ENCODE measurements at places on chromosomes 12 and 14. TPM values are rescaled to one million over a fixed set of nuclear protein-coding genes. Genes with fewer than 3 reads are reported as not detected.

GRCh38 chr14:98198385-98198784, 1073.6 kb downstream of the BCL11B start:
- DNase-seq, result no peak

GRCh38 chr12:13937735-13938134, 43.7 kb downstream of the GRIN2B start:
- no peak for DNase-seq

DNA sequence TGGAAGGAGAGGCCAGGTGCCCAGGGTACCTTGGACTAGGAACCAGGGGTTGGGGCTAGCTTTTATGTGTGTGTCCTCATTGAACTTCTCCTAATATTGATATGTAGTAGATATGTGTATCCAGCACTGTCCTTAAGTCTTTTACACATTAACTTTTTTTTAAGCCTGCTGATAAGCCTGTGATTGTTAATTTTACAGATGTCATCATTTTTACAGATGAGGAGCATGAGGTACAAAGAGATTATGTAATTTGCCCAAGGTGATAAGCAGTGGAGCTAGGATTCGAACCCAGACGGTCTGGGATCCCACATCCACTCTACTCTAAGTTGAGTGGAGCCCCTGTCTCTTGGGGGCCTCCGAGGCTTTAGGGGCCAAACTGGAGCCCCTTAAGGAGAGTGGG, 10.2 kb upstream of the NR4A1 start:
- DNase-seq, result no peak

DNA sequence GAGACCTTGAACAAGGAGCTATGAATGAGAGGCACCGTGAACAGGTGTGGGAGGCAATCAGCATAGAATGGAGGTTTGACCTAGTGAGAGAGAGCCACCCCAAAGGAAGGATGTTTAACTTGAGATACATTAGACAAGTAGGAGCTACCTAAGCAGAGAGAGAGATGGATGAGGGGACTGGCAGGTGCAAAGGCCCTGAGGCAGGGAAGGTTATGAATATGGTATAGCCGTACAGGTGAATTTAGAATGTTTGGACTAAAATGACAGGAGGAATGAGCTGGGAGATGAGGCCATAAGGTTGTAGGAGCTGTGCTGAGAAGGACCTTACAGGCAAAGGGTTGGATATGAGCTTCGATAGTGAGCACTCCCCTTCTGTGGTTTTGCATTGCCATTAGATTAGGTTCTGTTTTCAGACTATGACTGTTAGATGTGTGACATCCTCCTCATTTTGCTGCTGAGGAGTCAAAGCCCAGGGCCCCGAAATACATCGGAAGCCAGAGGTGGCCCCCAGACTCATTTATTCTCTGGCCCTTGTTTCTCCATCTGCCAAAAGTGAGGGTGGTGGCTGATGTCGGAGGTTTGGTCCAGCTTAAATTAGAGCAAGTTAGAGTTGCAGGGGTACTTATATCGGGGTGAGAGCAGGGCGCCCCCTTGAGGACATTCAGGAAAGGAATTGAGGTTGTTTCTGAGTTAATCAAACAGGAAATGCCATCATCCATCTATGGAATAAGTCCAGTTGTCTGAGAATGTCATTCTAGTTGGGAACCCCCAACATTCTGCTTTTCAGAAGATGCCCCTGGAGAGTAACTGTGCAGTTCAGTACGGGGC, 29.4 kb downstream of the SLC24A4 start:
- peak; percentile 30 for DNase-seq

GRCh38 chr14:44962334-44963043, 499 bp downstream of the TOGARAM1 start:
- peak; percentile 79 for DNase-seq

DNA sequence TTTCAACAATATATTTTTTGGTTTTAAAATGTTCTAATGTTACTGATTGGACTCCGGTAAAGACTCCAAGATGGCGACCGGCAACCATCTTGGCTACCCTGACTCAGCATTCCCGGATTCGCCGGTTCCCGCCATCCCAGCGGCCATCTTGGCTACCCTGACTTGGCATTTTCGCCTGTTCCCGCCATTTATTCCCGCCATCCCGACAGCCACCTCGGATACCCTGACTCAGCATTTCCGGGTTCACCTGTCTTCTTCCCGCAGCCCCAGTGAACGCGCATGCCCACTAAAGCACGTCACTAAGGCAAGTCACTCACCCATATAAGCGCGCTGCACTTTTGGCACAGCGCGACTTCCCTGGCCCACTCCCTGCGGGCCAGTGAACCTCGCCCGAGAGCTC, 9.0 kb upstream of the LRFN5 start:
- DNase-seq, result no peak

DNA sequence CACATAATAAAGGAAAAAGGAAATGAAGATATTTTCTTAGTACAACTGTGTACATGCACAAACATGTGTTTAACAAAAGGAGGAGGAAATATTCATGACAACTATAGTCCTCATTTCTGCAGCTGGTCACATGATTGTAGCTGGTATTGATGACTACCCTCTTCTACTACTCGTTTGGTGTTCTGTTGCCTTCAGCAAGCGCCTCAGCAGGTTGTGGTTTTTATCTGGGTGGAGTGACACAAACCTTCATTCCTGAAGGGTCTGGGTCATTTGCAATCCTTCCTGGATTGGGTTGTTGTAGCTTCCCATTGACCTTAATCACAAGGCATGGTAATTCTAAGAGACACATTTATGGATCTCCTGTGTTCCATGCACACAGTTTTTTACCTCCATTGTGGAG, 1009.9 kb upstream of the USP15 start:
- DNase-seq, result no peak

DNA sequence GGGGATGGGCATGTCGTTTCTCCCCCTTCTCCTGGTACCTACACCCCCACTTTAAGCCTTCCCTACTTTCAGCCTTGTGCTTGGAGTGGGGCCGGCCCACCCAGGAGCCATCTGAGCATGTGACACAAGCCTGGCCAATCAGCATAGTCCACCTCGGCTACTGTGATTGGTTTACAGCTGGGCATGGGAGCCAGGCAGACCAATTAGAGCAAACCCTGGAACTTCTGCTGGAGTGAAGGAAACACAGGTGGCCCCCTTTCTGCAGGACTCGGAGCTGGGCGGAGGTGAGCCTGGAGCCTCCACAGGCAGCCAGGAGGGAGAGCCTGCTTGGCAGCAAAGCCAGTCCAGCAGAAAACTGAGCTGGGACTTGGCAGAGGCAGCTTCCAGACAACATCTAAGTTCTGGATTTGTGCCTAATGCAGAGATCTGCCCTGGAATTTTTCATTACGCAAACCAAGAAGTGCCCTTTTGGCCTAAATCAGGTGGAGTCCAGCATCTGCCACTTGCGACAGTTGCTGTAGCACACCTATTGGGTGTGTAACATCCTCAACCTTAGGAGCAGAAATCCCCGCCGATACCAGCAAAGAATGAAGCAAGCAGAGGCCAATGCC, 59.5 kb downstream of the SCARB1 start:
- no peak for DNase-seq

DNA sequence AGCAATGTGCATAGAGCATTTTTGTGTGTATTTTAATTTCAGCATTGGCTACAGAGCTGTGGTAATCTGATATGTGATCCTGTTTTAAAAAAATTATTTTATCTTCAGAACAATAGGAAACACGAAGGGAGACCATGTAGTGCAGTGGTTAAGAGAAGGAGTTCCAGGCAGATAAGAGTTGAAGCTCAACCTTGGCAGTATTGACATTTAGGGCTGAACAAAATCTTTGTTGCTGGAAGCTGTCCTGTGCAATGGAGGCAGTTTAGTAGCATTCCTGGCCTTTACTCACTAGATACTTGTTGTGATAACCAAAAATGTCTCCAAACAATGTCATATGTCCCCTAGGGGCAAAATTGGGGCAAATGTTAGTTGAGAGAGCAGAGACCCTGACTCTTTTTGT, 59.2 kb downstream of the CHST11 start:
- DNase-seq, result no peak

DNA sequence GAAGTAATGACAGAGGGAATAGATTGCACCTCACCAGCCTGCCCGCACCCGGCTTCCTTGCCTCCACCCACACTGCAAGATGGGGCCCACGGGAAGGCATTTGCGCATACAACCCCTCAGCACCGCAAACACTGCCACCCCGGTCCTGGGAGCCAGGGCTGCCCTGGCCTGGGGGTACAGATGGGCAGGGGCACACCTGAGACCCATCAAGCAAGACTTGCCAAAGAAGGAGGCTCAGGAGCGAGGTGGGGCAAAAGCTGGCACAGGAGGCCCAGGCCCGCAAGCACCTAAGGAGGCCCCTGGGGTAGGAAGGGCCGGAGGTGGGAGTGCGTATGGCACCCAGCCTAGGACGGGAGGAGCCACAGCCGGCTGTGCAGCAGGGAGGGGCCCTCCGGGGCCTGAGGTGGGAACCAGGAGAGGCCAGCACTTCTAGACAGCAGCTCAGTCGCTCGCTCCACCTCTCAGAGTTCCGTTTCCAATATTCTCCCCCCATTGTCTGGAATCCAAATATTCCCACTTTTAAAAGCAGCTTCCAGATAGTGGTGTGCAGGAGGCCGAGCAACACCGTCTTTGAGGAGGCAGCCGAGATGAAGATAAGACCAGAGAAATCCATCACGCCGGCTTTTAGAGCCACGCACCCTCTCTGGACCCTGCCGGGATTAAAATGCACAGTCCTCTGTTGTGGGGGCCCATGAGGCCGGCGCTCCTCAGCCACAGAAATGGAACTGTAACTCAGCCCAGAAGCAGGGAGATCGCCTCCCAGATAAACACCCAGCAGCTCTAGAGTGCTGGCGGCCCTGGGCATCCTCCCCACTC, 12.2 kb upstream of the C14orf180 start:
- no peak for DNase-seq

- DNase-seq, result no peak
Measured at GRCh38 chr14:101451166-101451565, 110.1 kb upstream of the DIO3 start.

DNA sequence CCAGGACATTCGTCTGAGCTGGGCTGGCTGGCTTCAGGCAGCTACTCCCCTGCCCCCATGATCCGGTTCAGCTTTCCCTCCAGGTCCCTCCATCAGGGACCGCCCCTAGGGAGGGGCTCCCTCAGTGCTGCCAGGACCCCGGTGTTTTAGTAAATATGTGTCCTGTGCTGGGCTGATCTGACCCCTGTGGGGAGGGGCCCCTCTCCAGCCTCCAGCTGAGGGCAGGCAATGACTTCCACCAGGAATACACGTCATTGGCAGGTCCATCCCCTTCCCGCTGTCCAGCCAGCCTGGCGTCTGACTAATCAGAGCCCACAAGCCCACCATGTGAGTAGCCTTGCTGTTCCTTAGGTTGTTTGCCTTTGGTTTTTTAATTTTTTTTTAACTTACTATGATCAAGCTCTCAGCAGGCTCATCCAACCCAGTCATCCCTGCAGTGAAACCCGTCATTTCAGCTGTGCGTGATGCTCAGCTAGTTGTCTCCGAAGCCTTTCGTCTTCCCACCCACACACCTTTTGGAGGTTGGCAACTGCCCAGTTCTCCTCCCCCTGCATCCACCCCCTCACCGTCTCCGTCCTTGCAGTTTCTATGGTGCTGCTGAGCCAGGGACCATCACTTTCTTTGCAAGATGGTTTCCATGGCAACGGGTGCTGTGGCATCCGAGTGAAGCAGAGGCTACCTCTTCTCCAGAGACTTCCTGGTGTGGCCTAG, 16.0 kb upstream of the SERPINA4 start:
- DNase-seq, result peak; percentile 40

DNA sequence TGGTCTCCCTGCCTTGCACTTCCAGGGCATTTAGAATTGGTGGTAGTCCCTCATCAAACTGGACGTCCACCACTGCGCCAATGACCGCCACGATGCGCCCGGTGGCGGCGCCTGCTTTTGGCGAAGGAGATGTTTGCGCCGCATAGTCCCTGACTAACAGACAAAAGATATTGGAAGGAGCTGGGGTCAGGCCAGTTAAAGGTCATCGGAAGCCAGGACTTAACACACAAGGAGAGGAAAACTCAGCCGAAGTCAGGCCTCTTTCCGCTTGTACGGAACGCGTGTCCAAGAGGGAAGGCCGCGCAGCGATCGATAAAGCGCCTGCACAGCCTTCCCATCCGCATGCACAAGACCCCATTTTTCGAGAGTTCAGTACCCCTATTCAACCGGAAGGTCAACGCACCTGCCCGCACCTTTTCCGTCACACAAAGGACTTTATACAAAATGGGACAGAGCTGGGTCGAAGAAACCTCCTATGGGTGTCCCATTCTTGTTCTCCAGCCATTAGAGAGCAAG, 525 bp downstream of the ATP5F1B start:
- DNase-seq, result peak; percentile 19

DNA sequence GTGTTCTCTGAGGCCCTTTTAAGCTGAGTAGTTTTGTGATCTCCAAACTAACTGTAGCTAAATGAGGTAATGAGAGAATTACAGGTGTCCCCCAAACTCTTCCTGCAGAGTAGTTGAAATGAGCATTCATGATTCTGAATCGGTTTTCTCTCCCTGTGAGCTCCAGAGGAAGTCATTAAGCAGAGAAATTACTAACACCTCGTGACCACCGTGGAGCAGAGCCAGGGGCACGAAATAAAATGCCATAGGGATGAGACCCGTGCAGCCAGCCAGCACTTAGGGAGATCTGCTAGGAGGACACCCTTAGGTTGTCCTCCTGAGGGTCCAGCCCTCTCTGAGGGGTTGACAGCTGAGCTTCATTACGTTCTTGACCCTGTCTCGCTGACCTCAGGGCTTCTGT, 79.5 kb downstream of the SLC25A47 start:
- no peak for DNase-seq

- DNase-seq, result no peak
Measured at GRCh38 chr14:33925235-33925634, 25.6 kb downstream of the EGLN3 start.

- no peak for DNase-seq
Measured at GRCh38 chr14:104344818-104345620, 206.6 kb downstream of the KIF26A start.

DNA sequence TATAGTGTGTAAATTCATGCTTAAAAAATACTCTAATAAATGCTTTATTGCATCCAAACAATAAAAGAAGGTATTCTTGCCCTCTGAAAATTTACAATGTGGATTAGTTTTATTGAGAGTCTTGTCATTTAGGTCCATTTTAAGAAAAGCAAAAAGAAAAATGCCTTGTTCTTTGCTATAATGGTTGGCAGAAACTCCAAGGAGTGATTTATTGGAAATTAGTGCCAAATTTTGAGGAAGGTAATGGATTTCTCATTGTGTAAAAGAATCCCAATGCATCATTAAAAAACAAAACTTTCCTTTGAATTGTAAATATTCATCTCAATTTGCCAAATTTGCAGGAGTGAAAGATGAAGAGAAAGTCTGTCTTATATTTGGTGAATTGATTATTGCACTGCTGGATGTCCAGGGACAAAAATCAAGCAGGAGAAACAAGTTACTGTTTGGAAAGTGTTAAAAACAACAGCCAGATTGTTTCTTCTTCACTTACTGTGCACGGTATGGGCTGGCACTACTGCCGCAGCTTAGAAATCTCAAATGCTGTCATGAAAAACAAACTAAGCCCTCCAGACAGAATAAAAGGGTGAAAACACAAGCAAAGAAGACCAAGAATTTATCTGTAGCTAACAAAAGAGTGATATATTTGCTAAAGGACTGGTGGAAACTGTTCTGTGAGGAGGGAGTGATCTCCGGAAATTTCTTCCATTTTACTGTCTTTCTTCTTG, 511.7 kb downstream of the TMTC2 start:
- no peak for DNase-seq

The NELL2 gene
- total RNA-seq, result 7.9 TPM

The HAL gene
- total RNA-seq, result not detected

The RAD9B gene
- total RNA-seq, result 0.21 TPM

The EID3 gene
- 3.3 TPM for total RNA-seq

The LAG3 gene
- total RNA-seq, result not detected
